ENCODE measurements at places on chromosomes 11 and 22.

DNA sequence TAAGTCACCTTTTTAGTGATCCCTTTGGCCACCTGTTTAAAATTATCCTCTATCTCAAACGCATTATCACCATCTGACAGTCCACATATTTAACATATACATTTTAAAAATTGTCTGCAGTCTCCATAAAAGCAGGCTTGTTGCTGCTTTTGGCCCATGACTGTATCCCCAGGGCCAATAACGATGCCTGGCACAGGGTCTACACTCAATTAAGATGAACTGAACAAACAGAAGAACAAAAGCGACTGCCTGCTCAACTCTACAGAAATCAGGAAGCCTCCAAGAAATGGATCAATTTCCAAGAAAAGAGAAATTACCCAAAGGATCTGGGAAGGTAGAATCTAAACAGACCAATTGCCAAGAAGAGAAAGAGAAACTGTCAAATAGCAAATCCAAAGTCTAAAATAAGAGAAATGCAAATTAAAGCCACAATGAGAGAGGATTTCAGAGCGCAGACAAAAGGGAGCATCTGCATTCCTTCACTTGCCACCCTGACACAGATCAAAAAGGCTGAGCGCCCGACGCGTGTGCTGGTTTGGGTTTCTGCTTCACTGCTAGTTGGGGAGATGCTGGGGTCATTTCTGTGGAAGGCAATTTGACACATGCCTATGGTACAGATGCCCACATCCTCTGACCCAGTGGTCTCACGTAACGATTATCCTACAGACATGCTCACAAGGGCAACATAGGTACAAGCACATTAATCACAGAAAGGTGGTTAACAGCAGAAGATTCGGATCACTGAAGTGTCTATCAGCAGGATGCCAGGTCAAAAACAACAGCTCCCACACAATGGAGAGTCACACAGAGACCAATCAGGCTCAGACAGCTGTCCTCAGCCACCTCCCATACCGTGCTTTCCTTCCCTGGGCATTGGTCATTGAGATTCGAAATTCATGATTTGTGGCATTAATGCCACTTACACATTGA lies 55.9 kb downstream of the SHISAL1 start:
- DNase-seq = no peak

DNA sequence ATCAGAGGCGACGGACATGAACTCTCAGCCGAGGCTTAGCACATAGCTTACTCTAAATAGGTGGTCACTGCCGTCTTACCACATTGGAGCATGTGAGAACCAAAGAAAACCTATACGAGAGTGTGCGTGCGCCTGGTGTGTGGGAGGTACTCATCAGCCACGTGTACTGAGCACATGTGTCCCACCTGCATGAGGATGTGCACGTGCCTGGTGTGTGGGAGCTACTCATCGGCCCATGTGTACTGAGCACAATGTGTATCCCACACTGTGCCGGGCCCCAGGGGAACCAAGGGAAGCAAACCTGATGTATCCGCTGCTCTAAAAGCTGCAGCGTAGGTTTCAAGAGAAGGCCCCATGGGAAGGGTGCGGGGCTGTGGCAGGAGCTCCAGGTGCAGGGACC lies 56.4 kb downstream of the ANO1 start:
- no peak for DNase-seq

DNA sequence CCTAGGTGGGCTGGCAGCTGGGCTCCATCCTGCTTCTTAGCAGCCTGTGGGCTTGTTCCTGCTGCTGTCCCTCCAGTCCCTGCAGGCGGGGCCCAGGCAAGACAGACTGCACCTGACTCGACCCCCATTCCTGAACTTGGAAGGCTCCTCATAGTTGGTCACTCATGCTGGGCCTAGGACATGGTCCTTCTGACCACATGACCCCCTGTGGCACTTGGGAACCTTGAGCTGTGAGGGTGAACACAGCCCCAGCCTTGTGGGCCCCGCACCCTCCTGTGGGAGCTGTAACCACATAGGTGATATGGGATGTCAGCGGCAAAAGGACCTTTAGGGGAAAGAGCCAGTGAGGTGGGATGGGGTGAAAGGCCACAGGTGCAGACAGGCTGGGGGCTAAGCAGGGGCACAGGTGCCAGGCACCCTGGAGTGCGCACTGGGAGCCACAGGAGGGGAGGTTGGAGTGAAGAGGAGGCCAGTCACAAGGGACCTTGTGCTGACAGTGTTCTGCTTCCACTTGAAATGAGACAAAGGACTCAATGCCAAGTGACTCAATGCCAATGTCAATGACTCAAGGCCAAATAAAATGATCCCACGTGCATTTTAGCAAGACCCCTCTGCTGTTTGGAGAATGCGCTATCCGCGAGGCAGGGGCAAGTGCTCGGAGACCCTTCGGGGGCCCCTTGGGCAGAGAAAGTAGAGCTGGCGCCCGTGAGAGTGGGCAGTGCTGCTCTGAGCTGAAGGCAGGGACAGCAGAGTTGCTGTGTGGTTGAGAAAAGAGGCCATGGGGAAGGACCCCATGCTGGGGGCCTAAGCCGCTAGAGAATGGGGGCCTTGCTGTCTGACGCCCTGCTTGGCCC lies 90.7 kb downstream of the MORC2 start:
- no peak for DNase-seq

DNA sequence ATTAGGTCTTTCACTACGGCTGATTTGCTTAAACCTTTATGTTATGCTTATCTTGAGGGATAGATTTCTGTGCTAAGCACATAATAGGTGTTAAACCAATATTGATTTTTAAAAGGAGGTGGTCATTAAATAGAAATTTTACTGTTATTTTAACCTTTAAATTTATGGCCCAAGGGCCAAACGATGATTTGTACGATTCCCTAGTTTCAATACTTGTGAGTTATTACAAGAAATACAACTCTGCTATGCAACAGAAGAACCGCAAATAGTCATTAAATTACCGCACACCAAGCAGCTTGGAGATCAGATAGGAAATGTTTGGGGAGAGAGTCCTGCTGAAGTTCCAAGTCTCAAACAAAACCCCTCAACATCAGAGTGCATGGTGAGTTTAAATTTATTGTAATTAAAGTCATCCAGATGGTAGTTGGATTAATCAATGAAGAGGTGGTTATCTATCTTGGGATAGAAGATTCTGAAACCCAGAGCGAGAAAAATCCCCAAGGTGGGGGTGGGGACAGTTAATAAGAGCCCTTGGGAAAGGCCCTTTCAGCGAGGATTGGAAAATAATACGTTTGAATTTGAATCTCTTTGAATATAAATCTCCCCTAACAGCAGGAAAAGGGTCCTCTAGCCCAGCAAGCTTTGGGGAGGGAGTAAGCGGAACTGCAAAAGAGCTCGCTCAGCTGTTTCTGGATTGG lies 805 bp upstream of the QSER1 start:
- DNase-seq = no peak

DNA sequence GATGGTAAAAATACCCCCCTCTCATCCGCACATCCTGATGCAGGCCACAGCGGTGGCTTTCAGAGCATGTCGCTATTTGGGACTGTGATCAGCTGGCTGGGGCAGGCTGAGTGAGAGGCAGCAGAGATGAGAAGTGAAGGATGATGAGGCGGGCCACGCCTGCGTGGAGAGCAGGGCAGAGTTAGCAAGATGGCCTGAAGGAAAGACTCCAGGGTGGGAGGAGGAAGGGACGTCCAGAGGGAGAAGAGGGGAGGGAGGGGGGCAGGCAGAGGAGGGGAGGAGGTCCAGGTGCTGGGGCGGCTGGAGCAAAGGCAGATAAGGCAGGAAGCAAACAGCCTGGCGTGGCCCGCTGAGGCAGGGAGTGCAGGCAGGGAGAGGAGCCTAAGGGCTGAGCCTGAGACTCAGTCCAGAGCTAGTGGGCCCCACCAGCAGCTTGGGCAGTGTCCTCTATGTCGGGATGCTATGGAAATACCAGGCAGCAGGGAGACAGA lies 29.1 kb downstream of the LRFN4 start:
- DNase-seq = no peak

DNA sequence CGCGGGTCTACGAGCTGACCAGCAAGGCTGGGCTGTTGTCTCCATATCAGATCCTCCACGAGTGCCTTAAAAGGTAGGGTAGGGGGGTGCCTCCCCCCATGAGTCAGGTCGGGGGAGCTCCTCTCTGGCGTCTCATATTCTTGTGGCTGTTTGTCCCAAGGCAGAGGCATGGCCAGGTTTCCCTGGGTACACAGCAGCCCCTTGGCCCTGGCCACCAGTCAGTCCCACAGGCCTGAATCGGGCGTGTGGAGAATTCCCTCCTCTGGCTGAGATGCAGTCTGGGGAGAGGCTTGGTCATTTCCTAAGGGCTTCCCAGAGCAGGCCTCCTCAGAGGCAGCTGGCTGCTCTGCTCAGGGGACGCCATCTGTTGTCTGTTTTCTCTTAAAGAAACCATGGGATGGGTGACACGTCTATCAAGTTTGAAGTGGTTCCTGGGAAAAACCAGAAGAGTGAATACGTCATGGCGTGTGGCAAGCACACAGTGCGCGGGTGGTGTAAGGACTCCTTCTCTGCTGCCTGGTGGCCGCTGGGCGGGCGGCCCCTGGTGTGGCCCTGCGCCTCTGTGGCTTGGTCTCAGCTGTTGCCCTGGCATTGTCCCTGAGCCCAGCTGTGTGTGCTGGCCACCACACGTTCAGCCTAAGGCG lies 9.6 kb upstream of the RANBP1 start:
- DNase-seq = no peak

GRCh38 chr11:37320921-37321320 lies 722.9 kb upstream of the RAG2 start:
- no peak for DNase-seq

- no peak for DNase-seq
Observed at GRCh38 chr22:38729946-38730345, 24.2 kb downstream of the GTPBP1 start.

DNA sequence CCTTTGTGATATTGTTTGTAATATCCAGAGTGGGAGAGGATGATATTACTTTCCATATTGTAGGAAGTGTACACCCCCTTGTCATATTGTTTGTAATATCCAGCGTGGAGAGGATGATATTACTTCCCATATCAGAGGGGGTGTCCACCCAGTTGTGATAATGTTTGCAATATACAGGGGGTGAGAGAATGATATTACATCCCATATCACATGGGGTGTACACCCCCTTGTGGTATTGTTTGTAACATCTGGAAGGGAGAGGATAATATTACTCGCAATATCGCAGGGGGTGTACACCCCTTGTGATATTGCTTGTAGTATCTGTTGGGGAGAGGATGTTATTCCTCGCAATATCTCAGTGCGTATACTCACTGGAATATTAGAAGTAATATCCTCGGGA lies 61.5 kb downstream of the PRSS23 start:
- no peak for DNase-seq

DNA sequence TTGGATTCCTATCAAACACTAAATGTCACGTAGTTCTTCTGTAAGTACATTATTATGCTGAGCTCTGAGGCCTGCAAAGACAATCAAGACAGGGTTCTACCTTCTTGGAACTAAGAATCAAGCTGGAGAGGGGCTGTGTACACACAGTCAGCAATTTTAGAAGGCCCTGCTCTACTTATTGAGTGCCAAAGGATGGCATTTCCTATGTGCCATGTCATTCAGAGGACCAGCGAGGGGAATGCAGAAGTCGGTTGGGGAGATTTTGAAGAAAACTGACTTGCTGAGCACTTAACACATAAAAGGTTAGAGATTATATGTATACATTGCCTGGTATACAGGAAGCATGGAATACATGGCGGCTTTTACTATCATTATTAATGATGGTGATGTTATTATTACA lies 5.3 kb downstream of the SLC37A2 start:
- DNase-seq = no peak

DNA sequence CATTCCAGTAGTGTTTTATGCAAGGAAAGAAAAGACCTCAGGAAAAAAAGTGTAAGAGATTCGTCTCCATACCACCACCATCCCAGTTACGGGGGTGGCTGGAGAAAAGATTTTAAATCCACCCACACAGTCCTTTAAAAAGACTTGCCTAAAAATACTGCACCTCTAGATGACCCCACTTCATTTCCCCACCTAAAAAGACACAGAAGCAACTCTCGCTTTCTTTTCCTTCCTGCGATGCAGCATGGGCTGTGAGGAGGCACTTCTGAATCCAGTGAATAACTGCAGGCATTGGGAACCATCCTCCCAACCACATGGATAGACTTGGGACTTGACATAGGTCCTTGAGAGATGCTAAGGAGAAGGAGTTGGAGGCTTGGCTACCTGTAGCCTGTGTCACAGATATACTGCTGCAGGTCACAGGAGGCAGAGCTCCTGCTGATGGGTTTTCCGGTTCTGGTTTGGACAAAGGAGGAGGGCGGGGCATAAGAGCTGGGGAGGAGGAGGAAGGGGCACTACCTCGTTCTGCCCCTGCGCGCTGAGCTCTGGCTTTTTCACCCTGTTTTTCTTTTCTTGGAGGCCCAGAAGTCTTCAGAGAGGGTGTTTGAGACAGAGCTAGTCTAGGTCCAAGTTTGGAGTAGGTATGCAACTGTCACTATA lies 285.9 kb downstream of the NTM start:
- no peak for DNase-seq

- no peak for DNase-seq
Observed at GRCh38 chr11:72860592-72860991, 46.4 kb downstream of the ATG16L2 start.

GRCh38 chr22:38142606-38143005 lies 32.1 kb upstream of the BAIAP2L2 start:
- DNase-seq = no peak

DNA sequence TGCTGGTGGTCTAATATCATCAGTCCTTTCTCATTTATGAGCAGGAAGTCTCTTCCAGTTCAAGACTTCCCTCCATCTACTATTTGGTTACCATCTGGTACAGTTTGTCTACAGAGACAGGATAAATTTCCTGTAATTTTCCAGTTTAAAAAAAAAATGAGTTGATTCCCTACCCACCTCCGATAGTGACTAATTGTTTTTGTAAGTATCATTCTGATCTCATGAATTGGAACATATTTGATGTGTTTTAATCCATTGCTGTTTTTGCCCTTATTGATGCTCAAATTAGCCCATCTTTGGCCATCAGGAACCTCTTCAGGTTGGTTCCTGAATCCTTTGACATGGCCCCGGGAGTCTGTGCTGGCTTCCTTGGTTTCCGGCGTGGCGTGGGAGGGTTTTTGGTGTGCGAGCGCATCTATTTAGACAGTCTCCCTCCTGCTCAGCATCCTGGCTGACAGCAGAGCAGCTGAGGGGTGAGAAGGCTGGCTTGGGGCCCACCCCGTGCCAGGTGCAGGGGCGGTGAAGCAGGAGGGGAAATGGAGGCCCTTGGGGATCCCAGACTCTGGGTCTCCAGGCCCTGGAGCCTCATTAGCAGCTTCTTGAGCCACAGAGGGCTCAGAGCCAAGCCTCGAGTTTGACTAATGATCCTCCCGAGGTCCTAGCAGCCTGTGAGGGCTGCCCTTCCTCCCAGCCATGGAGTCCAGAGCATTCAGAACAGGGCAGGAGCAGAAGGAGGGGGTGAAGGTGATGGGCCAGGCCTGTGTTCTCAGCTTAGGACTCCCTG lies 6.8 kb downstream of the OMP start:
- DNase-seq = no peak

- DNase-seq = no peak
Observed at GRCh38 chr11:8218840-8219239, 44.8 kb downstream of the LMO1 start.

- no peak for DNase-seq
Observed at GRCh38 chr11:21933095-21933494, 259.8 kb upstream of the ANO5 start.

GRCh38 chr11:30479899-30480298 lies 106.3 kb downstream of the MPPED2 start:
- no peak for DNase-seq

GRCh38 chr22:22691055-22691454 lies 46.6 kb downstream of the GGTLC2 start:
- DNase-seq = no peak

- no peak for DNase-seq
Observed at GRCh38 chr11:445765-446588, 4.1 kb upstream of the PTDSS2 start.

All from GF-D8 (cell line).